ENCODE measurements at places on chromosomes 2 and 18.

DNA sequence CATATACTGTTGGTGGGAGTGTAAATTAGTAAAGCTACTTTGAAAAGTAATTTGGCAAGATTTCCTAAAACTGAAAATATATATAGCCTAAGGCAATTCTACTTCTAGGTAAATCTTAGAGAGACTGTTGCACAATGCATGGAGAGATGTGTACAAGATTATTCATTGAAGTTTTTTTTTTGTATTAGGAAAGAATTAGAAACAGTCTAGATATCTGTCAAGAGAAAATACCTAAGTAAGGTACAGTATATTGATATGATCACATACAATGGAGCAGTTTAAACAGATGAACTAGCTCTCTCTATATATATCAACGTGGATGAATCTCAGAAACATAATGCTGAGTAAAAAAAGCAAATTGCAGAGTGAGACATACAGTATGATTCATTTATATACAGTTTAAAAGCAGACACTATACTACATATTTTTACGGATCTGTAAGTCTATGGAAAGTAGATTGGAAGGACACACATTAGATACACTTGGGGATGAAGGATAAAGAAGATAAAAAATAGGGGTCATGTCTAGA lies 59.3 kb upstream of the ACVR1 start:
- no peak for DNase-seq

DNA sequence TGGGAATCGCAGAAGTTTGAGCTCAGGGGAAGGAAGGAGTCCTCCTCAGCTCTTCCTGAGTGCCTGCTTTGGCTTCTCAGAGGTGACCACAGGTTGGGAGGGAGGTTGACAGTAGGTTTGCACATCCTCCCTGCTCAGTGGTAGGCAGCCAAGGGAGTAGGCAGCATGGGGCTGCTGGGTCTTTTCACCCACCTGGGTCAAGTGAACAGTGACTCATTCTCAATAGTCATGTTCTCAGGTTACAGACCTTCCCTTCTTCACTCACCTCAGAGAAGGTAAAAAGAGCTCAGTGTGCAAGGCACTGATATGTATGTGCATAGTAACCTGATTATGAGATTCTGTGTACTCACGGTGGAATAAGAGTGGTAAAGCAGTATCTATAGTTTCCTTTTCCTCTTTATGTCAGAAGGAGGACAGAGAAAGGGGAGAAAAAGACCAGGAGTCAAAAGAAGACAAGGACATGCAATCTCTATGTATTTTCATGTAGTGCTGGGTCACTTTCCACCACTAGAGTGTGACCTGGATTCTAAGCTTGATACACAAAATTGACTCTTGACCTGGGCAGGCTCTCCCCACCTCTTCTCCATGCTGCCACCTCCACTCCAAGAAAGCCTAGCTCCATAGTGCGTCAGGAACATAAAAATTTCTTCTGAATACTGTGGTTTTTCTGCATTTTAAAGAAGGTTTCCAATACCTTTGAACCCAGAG lies 36.5 kb upstream of the ASNSD1 start:
- DNase-seq, result no peak

DNA sequence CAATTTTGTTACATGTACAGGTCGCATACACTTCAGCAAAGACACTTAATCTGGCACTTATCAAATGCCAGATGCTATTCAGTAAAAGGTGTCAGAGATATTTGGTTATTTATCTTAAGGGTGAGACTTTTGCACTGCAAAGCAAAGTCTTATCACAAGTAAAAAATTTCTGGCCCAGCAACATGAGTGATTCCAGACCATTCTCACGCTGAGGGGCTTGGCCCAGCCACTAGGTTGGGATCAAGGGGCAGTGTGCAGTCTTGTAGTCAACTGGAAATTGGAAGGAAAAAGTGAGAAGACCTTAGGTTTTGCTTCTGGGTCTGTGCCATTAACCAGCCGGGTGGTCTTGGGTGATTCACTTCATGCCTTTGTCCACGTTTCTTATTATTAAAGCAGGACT lies 181.6 kb downstream of the RNF144A start:
- no peak for DNase-seq

- DNase-seq, result no peak
These were observed 41.5 kb upstream of the RPE start for GRCh38 chr2:209960676-209961630.

GRCh38 chr2:174535757-174536703 lies 49.2 kb upstream of the GPR155 start:
- DNase-seq, result no peak

GRCh38 chr2:9982891-9983290 lies 31.4 kb downstream of the GRHL1 start:
- no peak for DNase-seq

GRCh38 chr18:50268022-50268747 lies 1.9 kb upstream of the CFAP53 start:
- DNase-seq, result no peak

DNA sequence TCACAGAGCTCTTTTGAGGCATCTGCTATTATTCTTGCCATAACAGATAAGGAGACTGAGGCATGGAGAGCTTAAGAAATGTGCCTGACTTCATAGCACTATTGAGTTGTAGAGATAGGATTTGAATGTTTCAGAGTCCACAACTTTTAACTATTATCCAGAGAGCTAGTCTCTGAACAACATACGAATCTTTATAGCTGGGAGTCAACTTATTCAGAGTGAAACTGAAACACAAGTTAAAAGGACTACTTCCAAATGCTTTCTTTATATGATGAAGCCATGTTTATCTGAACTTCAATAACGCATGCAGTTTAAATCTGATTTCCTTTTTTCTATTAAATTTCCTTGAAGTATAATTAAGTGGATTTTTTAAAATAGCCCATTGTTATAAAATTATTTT lies 268.8 kb downstream of the IKZF2 start:
- no peak for DNase-seq

GRCh38 chr2:224574423-224575084 lies 10.6 kb downstream of the CUL3 start:
- DNase-seq, result no peak

GRCh38 chr2:20111311-20112131 lies 60.1 kb upstream of the LAPTM4A start:
- DNase-seq, result no peak

DNA sequence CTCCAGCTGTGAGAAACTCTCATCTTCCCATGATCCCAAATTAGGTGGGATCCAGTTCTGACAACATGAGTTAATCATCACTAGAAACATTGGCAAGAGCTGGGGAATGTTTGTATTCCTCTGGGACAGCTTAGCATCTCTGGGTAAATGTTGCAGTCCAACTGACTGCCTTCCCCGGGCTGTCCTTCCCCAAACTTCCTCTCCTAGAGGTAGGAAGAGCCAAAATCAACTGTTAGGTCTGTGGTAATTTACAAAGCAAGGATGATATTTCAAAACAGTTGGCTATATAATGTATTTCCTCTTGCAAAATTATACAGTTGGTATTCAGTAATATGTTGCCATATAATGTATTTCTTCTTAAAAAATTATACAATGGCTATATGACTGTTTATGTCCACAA lies 148.5 kb downstream of the MGAT5 start:
- no peak for DNase-seq

GRCh38 chr2:100782380-100782878 lies 37.5 kb upstream of the NPAS2 start:
- no peak for DNase-seq

DNA sequence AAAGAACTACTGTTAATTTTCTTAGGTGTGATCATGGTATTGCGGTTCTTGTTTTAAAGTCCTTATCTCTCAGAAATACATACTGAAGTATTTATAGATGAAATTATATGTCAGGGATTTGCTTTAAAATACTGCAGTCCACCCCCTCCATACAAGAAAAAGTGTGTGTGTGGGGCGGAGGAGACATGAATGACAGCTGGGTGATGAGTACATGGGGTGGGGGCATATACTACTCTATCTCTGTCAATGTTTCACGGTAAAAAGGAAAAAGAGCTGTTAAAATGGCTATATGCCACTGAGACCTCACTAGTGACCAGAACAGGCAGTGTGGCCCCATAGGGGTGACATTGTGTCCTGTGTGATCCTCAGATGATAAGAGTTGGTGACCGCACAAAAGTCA lies 54.1 kb downstream of the SPRED2 start:
- DNase-seq, result no peak

- DNase-seq, result no peak
These were observed 14.4 kb downstream of the CTIF start for GRCh38 chr18:48553236-48553635.

DNA sequence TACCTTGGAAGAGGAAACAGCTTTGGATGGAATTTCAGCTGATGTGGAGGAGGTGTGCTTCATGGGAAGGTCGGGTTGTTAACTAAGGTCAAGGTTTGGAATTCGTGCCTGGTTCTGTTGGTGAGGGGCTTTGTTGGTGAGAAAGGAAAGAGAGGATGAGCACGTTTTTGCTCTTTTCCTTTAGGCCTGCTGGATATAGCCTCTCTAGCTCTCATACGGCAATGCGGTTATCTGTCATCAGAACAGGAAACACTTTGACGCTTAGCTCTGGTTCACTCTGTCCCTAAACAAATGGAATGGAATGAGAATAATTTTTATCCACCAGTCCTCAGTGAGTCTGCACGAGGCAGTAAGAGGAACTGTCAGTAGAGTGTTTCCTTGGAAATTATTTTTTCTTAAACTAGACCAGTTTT lies 169.7 kb upstream of the NOSTRIN start:
- no peak for DNase-seq

GRCh38 chr2:128593518-128593878 lies 274.8 kb upstream of the HS6ST1 start:
- DNase-seq, result no peak

DNA sequence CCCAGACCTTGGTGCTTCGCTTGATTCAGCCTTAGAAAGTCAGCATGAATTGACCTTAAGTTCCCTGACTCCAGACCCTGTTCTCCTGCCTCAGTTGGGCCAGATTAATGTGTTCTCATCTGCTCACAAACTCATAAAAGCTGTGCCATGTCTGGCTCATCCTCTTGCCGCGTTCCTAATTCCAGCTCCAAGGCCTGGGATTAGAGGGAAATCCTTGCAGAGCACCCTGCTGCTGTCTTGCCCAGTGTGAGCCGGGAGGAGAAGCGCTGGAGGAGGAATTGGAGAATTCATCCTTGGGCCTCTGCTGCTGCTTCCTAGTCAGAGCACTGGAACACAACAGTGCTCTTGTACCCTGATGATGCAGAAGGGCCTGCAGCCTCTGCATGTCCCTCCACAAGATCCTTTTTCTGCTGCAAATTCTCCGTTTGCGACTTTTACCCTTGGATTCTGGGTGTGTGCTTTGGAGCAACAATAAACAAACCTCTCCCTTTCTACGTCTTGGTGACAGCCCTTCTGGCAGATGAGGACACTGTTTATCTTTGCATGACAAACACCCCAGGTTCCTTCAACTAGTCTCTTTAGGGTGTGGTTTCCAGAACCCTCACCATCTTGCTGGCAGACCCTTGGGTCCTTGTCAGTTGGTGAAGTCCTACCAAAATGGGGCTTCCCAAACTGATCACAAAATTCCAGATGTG lies 46.9 kb upstream of the CNGA3 start:
- DNase-seq, result no peak

- DNase-seq, result no peak
These were observed 37.7 kb upstream of the RNF103 start for GRCh38 chr2:86661333-86661732.

GRCh38 chr18:74928194-74928968 lies 280.6 kb downstream of the PTGR3 start:
- DNase-seq, result no peak
